ENCODE measurements at places on chromosomes 16 and 17. TPM values are rescaled to one million over a fixed set of nuclear protein-coding genes. Genes with fewer than 3 reads are reported as not detected.

GRCh38 chr17:31724026-31724425 is 135.0 kb downstream of the COPRS start:
- peak; percentile 43 for DNase-seq

Gene RASD1
- total RNA-seq, result 5.6 TPM

Gene KRTAP2-3
- 0.33 TPM for total RNA-seq

GRCh38 chr17:16446338-16446983 is 31.1 kb downstream of the TRPV2 start:
- no peak for DNase-seq

GRCh38 chr17:73492821-73493814 is 151.1 kb downstream of the SDK2 start:
- no peak for DNase-seq

Measured in MG63 (cell line).